ENCODE measurements at places on chromosomes 12 and 14.

GRCh38 chr12:28908646-28909045 lies 240.4 kb upstream of the FAR2 start:
- DNase-seq: no peak

DNA sequence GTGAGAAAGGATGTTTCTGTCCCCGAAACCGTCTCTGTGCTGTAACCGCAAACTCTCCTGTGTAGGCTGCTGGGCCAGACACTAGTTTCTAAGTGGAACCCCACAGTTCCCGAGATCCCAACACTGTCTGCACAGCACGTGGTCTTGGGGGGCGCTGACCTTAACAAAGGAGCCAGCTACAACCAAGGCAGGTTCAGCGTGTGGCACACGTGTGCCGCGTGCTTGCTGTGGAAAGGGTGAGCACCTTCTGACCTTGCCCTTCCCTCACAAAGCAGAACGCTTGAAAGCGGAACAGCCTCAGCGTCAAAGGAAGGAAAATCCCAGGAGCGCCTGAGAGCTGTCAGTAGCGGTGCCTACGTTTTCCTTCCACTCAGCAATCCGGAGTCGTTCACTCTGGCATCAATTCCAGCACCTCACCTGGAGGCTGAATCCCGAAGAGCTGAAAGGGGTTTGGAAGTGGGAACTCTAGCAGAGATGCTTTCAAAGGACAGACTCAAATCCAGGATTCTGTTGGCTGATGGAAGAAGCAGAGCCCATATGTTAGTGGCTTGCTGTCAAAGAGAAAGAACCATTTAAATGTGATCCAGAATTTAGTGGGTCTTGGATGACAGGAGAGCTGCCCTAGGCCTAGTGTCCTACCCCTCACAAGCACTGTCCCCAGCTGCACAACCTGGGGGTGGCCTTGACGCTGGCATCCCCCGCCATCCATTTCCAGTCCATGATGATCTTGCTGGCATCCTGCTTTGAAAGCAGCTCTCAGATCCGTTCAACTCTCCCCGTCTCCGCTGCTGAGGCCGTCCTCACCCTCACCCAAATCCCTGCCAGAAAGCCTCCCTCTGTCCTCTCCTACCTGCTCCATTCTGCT lies 27.1 kb downstream of the CCDC92 start:
- DNase-seq: no peak

DNA sequence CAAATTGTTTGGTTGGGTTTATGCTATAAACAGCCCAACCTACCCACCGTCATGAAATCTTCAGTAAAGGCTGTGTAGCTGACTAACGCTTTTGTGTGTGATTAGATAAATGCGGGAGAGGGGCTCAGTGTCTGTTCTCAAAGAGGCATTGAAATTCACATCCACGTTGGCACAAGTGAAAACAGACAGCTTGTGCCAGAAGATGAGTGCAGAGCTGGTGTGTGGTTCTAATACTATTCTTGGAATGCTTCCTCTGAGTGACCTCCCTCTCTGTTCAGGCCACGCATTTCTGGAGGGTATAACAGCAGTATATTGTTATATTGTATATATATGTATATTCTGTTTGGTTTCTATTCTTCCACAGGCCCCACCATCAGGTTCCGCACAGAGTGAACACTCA lies 263.8 kb downstream of the APAF1 start:
- no peak for DNase-seq

DNA sequence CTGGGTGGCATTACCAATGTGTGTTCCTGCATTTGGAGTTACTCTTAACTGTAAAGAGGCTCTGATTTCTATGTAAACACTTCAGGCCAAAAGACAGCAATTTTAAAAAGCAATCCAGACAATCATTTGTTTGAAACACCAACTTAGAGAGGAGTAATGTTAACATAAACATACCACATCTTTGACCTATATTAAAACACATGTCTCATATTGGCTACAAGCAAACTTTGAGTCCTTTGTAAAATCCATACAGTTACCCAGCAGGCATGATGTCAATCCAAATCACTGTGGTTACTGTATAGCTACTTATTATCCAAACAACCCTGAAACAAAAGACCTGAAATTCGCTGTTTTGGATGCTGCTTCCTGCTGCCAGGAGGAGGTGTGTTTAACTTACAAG lies 7.5 kb upstream of the G2E3 start:
- DNase-seq: no peak

- DNase-seq: no peak
Measured at GRCh38 chr12:89928467-89928866, 219.8 kb upstream of the ATP2B1 start.

- DNase-seq: no peak
Measured at GRCh38 chr14:34107441-34107840, 156.6 kb upstream of the EGLN3 start.

DNA sequence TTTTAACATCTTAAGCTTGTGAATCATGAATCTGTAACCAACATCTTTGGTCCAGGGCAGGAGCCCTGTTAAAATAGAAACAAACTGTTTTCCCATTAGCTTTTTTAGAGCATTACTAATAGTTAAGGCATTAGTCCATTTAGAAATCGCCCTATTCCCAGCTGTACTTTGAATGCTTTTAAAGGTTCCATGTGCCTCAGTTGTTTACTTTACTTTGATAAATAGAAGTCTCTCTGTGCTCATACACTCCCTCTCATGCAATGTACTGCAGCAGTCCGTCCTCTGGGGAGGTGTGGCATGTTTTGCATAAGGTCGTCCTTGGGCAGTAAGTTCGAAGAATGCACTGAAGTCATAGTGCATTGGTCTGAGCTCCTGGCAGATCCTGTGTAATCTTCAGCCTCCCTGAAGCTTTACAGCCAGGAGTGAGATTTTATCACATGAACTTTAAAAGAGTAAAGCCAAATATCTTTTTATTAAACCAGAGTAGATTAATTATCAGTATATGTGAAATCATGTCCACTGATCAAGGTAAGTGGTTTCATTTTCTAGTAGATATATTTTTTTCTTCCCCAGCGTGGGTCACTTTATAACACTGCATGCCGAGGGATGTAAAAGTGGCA lies 134.7 kb downstream of the FGD4 start:
- DNase-seq: no peak

DNA sequence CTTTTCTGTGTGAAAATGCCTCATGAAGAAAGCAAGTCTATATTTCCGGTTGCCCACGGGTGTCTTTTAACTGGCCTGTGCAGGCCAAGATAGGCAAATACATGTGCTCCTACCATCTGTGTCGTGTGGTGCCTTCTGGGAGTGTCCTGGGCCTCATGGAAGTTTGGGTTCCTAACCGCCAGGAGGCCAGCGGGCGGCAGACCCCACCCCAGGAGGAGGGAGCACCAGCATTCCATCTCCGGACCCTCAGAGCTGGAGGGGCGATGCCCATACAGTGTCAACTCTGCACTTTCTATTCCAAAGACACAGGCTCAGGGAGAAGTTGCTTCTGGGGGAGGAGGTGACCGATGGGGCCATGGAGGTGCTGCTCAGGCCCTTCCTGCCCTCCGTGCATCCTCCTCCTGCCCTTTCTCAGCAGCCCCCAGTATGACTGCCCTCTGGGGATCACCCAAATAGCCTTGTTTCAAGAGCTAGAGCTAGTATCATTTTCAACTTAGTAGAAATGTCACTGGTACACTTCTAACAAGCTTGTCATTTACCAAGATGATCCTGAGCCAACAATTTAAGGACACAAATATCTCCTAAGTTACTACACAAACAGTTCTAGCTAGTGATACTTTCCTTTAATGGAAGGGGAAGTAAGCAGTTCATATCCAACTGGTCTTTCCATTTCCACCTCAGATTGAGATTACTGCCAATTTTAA lies 17.8 kb downstream of the CCDC92 start:
- no peak for DNase-seq

DNA sequence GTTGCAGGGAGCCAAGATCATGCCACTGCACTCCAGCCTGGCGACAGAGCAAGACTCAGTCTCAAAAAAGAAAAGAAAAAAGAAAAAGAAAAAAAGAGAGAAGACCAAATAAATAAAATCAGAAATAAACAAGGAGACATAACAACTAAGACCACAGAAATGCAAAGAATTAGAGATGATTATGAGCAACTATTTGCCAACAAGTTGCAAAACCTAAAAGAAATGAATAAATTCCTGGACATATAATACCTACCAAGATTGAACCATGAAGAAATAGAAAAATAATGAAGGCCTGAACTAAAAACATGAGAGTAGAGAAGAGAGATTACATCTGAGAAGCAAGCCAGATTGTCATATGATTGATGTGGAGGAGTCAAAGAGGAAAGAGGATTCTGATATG lies 17.6 kb upstream of the EPS8 start:
- DNase-seq: no peak

DNA sequence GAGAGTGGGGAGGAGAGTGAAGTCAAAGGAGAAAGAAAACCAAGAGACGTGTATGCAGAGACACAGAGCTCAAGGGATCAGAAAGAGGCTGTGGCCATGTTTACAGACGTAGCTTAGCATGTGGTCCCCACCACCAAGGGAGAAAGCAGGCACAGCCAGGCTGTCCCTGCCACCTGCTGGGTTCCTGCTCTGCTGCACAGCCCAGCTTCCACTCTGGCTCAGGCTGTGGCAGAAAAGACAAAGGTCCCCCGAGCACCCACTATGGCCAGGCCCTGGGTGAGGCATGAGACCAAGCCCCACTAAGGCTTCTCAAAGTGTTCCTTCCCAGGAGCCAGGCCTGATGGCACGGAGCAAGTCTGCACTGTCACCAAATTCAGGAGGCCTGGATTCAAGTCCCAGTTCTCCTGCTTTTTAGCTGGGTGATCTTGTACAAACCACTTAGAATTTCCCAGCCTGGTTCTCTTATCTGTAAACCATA lies 25.9 kb upstream of the COL2A1 start:
- DNase-seq: no peak

DNA sequence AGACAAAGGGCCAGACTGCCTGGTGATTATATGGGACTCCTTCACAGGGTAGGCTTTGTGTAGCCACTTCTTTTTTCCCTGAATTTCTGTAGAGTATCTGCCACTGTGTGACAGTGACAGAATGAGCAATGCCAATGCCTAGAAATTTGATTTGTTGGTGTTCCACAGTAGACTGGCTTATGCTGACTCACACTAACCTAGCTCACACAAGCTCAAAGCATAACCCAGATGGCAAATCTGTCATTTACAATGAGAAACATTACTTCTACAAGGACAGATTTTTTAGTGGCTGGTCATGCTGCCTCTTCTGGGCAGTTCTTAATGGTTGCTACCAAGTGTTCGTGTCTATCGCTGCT lies 15.9 kb downstream of the CFAP251 start:
- DNase-seq: no peak

DNA sequence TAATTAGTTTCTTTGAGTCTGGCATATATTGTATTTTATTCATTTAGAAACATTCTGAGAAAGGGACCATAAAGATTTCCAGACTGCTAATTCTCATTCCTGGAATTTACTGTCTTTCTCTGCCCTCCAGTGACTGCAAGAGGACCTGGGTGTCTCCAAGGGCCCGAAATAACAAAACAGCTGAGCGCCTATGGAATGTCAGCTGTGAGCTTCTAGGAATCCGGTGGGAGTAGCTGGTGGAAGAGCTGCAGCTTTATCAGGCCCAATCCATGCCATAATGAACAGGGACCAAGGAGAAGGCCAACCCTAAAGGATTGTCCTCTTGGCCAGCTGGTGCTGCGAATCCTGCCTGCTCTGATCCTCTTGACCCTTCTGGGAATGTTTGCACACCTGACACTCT lies 31.9 kb downstream of the RDH12 start:
- no peak for DNase-seq

DNA sequence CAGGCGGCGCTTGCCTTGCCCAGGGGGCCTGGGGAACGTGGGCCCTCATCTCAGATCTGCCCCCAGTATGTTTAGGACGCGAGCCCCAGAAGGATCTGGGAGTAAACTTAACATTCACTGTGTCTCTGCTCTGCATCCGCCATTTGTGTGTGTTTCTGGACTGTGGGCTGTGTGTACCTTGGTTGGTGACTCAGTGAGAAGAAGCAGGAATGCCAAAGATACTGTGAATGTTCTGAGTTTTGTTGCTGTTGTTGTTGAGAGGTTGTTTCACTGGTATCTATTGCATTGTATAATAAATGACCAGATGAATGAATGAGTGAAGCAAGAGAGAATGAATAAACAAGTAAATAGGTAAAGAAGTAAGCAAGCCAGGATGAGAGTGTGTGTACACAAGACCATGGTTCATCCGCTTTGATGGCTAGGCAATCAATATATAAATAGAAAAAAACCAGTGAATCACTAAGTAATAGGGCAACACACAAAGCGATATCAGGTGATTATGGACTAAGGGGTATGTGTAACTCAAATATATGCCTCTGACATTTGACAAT lies 20.5 kb downstream of the MEG3 start:
- DNase-seq: no peak

GRCh38 chr12:4796694-4797482 lies 76.7 kb downstream of the GALNT8 start:
- DNase-seq: no peak

DNA sequence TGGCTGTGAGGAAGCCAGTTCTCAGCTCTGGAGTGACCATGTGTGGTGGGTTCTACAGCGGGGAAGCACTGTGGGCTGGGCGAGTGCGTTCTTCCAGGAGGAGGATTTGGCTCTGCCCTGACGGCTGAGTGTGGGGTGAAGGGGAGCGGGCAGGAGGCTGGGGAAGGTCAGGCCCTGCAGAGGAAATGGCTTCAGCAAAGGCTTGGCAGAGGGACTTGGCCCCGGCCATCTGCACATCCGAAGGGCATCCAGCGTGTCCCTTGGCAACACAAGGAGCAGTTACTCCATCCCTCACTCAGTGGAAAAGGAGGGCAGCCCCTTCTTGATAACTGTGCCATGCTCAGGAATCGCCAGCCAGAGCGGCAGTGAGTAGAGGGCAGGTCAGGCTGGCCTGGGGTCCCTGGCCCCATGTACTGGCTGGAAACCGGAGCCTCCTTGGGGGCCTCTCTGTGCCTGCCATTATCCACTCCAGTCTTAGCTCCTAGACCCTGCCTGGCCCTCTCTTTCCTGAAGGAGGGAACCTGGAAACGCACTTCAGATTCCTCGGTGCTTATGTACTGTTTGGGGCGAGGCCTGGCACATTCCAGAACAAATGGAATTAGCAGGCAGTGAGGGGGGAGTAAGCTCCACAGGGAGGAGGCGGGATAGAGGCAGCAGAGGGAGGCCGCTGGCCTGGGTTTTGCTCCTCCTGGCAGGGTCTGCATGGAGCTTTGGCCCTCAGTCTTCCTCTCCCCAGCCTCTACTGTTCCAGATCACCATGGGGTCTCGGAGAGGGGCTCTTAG lies 133.6 kb upstream of the NCOR2 start:
- DNase-seq: no peak

DNA sequence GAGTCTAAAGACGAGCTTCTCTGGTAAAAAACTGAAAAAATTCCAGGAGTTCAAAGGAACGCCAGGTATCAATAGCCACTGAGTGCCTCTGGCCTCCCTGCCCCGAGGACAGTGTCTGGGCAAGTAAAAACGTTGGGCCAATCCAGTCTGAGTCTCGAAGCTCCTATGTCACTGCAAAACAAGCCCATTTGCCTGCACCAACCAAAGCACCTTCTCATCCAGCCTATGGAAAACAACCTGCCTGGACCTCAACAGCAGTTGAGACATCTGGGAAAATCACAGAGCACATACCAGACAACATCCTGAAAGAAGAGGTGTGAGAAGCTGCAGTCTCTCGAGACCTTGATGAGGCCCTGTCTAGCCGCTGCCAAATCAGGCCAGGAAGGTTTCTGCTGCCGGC lies 56.6 kb downstream of the RNF34 start:
- no peak for DNase-seq

All from CD4-positive, alpha-beta T cell treated with Interleukin-21 for 1 hour (primary cell).